AG08396 (cell line): ENCODE measurements at places on chromosomes 7 and 10.

DNA sequence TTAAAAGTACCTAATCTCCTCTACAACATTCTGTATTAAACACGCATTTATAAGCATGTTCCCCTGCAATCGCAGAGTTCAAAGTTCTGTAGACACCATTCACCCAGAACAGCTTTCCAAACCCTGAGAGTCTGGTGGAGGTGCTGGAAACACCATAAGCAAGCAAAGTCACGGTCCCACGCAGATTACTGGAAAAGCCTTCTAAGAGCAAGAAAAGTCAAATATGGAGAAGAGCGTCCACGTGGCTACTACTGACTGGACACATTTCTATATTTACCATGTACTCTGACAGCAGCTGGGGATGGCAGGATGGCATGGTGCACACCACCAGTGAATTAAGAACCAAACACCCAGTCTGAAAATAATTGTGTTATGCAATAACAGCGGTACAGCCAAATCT lies 97.7 kb downstream of the PARD3 start:
- DNase-seq = no peak

DNA sequence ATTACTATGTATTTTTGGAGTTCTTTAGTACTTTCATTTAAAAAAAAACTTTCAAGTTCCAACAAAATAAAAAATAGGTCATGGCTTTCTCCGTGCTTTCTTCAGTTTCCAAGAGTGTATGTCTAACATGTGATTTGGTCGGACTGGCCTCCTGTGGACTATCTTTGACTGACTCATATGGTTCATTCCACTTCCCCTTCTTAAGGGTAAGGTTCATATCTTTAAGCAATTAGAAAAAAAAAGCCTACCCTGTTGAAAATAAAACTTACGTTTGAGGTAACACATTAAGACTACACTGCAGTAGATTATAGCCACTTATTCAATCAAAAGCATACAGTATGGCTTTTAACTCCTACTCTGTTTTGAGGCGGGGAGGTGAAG lies 112.8 kb upstream of the AHR start:
- no peak for DNase-seq

DNA sequence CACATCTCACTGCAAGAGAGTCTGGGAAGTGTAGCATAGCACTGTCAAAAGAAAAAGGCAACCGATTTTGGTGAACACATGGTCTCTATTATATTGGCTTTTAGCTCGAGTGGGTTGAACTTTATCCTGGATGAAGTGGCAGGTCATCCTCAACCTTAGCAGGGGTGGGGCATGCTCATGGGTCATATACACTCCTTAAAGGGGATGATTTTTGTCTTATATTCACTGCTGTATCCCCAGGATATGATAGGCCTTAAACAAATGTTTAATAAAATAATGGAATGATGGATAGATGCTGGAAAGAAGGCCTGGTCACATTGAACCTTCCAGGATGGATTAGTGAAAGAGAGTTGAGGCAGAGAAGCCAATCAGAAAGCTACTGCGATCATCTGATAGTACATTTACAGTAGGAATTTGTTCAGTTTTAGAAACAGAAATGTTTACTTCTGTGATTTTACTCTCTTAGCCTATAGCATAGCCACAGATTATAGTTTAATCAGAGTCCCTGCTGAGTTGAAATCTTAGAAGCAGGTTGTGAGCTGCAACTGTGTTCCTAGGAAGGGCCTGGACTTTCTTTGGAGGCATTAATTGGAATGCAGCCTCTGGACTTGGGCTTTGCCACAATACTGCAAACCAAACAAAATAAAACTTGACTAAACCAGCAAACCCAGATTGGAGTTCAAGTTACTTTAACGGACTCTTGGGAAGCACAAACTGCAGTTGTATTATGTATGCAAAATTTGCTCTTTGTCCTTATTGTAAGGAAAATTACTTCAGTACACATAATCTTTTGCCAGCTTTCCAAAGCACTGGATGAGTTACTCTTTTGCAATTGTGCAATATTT lies 138.3 kb downstream of the BMPER start:
- DNase-seq = no peak

DNA sequence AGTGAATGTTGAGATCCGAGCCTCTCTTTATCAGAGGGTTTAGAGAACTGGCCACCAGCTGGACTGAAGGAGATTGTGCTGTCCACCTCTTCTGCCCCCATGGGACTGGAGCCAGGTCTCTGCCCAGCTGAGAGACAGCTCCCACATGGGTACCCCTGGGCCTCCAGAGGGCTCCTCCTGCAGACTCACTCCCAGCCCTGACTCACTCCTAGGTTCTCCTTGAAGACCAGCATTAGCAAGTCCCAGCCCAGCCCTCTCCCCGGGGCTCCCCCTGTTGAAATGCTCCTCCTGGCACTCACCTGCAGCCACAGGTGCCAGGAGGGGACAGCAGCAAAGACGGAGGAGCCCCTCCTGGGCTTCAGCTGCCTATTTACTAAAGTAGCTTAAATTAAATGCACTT lies 126.9 kb downstream of the CXCL12 start:
- DNase-seq = no peak

GRCh38 chr10:80528185-80528700 lies 9.5 kb upstream of the SH2D4B start:
- DNase-seq = no peak

- DNase-seq = no peak
Measured at GRCh38 chr7:69770613-69771012, 172.3 kb downstream of the AUTS2 start.

GRCh38 chr7:21943436-21943835 lies 2.3 kb downstream of the CDCA7L start:
- no peak for DNase-seq

DNA sequence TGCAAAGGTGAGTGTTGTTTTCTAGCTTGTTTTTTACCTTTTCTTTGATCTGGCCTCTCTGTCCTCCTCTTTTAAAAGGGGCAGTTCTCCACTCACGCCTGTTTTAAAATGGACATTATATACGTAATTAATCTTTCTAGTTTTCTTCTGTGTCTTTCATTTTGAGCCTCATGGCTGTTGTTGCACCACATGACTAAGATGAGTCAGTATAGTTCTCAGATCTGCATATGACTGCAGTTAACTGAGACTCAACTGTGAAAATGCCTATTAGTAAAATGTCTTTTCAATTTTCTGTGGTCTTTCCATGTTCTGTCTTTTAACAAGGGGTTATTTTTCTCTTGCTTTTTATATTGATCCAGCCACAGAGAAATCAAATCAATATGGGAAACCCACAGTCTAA lies 296.1 kb downstream of the CDK14 start:
- DNase-seq = peak; percentile 8

DNA sequence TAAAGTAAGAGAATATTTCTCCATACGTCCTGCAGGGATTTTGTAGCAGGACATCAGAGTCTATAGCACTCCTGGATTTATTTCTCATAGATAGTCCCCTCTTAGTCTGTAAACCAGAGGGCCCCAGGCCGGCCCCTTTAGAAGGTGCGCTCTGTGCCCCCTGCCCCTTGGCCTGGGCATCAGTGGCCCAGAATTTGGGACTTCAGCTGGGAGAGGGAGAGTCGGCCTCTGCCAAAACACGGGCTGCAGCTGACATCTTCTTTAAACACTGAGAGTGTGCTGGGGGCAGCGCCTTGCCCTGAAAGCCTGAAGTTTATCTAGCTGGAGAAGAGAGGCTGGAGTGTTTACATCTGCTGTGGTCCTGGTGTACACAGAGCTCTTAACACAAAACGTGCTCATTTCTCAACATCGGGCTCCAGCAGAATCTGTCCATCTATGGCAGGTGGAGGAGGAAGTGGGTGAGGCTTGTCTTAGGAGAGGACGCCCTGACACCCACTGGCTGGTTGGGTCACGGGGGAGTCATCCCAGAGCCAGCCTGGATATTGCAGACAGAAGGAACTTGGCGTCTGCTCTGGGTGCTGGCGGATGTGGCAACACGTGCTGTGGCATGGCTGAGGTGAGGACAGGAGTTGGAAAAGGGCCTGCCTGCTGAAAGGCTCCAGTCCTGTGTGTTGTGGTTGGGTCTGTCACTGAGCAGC lies 5.0 kb upstream of the TACR2 start:
- no peak for DNase-seq

DNA sequence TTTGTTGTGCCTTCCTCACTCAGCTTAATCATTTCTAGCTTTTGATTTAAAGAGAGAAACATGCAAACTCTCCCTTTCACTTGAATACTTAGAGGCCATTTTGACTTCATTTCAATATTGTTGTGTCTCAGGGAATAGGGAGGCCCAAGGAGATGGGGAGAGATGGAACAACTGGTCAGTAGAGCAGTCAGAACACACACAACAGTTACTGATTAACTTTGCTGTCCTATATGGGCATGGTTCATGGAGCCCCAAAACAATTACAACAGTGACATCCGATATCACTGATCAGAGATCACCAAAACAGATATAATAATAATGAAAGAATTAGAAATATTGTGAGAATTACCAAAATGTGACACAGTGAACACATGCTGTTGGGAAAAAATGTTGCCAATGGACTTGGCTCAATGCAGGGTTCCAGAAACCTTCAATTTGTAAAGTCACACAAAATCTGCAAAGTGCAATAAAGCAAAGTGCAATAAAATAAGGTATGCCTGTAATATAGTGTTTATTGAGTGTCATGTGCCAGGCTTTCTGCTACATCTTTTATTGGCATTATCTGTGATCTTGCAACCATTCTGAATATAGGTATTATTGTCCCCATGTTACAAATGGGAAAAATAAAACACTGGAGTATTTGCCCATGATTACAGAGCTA lies 38.2 kb downstream of the CCDC71L start:
- DNase-seq = no peak

DNA sequence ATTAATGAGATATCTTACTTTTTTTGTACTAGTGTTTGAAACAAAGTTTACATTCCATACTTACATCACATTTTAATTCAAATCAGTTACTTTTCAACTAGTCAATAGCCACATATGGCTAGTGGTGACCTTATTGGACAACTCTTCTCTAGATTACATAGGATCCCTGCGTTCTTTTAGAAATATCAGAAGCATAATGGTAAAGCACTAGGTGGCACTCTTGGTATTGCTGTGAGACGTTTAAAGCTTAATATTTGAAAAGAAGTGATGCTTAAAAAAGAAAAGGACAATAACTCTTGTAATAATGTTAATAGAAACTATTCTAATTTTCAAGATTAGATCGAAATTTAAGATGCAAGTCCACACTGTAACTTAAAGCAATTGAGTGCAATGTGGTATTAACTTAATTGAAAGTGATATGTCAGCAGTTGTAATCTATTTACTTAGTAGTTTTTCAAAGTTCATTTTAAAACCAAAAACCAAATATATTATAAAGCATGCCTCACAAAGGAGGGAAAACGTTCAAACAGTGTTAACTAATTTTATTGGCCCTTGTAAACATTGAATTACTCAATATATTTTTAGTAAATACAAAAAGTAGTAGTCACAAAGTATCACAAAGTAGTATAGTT lies 339.1 kb downstream of the ATRNL1 start:
- DNase-seq = no peak

DNA sequence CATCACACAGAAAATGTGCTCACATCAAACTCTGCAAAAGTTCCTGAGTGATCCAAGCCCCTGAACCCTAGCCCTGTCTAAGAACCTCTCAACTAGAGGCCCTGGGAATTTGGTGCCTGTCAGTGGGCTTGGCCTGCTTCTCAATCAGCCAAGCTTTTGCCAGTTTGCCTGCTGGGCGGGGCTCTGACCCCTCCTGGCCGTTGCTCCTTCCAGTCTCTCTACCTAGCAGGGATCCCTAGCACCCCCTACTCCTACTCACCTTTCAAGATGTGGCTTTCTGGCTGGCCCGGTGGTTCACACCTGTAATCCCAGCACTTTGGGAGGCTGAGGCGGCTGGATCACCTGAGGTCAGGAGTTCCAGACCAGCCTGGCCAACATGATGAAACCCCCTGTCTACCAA lies 2.1 kb downstream of the KLRG2 start:
- DNase-seq = no peak

DNA sequence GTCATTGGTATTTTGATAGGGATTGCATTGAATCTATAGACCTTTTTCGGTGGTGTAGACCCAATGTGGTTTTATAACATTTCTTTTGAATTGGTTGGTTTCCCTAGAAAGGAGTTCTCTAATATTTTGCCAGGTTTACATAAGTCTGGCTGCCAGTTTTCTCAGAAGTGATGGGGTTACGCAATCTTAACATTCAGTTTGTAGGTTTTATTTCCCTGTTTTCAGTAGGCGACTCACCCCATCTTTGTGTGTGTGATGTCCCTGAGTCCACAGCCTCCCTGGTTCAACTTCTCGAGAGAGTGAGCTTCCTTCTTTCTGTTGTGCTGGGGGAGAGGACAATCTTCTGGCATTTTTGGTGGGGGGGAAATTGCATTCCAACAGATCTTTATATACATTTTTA lies 9.6 kb upstream of the KIF5B start:
- DNase-seq = peak; percentile 39

- no peak for DNase-seq
Measured at GRCh38 chr7:71601851-71602250, 469.9 kb downstream of the GALNT17 start.

GRCh38 chr10:5649746-5650145 lies 16.6 kb downstream of the ASB13 start:
- DNase-seq = no peak

GRCh38 chr7:148561099-148561498 lies 29.5 kb upstream of the C7orf33 start:
- no peak for DNase-seq

GRCh38 chr10:101489355-101489754 lies 98.7 kb downstream of the POLL start:
- DNase-seq = no peak

GRCh38 chr7:43729924-43730248 lies 563 bp upstream of the COA1 start:
- no peak for DNase-seq

DNA sequence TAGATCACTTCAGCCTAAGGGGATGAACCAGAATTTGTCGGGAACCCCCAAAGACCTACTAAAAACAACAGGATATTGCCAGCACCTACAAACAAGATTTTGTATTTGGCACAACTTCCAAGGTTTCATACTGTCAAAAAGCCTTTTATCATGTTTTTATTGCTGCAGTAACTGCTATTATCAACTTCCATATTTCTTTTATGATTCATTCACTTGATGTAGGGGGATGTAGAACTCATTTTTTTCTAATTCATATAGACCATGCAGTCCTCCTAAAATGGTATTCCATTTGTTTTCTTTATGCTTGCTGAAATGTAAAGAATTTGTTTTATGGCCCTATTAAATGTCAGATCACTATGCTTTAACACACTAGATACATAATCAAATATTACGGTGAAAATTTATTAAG lies 30.0 kb upstream of the WNT16 start:
- no peak for DNase-seq

GRCh38 chr7:85829817-85830432 lies 643.1 kb upstream of the SEMA3D start:
- no peak for DNase-seq

DNA sequence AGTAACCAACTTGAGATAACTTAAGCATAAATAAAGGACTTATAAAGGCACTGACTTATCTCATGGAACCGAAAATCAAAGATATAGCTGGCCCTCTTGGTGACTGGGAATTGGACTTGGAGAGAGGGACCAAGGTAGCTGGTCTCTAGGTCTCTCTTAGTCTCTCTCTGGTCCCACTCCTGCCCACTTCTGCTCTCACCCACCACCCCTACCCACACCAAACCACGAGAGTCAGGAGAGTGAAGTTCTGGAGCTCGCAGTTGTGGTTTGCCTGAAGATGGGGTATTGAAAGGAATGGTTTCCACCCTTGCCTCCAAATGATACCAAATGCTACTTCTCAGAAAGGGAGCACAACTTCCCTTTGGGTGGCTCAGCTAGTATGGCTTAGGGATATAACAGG lies 216.3 kb downstream of the LRMDA start:
- DNase-seq = no peak
